Stomach (tissue), 19 donors: ENCODE measurements at places on chromosomes 3 and 15. TPM values are rescaled to one million over a fixed set of nuclear protein-coding genes. Genes with fewer than 3 reads are reported as not detected.

KLHL6 gene
- total RNA-seq, result 0.58 TPM

CLSTN2 gene
- 1.8 TPM for total RNA-seq

EPHB1 gene
- total RNA-seq, result 1.3 TPM

ECE2 gene
- 2.9 TPM for total RNA-seq

LRRC34 gene
- not detected for total RNA-seq

TMED3 gene
- total RNA-seq, result 250 TPM

PLSCR4 gene
- total RNA-seq, result 62.2 TPM

COL7A1 gene
- 1.8 TPM for total RNA-seq

IMPG2 gene
- total RNA-seq, result 0.73 TPM

CPLX3 gene
- not detected for total RNA-seq

EIF1B gene
- total RNA-seq, result 2.6 TPM

NDN gene
- 23.8 TPM for total RNA-seq

DNA sequence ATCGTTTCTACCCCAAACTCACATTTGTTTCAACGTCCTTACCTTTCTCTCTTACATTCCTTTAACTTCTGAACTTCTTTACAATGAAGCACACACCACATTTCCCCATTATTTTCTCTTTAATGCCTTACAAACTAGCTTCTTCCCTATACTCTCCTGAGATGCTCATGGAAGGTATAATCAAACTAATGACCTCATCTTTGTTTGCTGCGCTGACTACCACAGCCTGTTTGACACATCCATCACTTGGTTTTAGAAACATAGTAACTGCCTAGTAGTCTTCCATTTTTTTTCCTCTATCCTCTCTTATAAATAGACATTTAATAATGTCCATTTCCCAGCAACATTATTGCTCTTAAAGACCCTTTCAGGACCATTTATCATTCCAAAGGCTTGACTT is 230.5 kb upstream of the LRTM1 start:
- no peak for DNase-seq

GRCh38 chr15:36810656-36811449 is 231.4 kb downstream of the CDIN1 start:
- DNase-seq, result no peak

GRCh38 chr3:171606151-171606751 is 146.0 kb upstream of the TNIK start:
- DNase-seq, result no peak

DNA sequence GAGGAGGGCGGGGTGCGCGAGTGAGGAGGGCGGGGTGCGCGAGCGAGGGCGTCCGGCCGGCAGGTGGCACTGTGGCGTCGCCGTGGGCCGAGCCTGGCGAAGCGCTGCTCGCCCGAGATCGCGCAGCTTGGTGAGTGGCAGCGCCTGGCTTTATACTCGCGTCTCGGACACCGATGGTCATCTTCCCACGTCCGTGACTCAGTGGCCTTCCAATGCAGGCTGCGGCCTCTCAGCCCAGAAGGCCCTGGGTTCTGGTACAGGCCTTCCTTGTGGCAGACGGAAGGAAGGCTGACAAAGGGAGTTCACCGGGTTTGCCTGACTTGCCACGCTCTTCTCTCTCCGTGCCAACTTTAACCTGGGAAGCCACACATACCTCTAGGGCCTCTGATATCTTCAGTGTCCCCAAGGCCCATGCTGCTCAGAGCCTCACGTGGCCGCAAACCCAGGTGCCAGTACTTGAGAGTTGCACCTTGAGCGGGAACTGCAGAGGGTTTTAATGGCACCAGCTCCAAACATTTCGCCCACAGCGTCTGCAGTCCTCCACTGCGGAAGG is 195.3 kb upstream of the LYSMD4 start:
- DNase-seq, result peak; percentile 86

- DNase-seq, result no peak
Measured at GRCh38 chr3:9301798-9302197, 52.4 kb upstream of the SRGAP3 start.

DNA sequence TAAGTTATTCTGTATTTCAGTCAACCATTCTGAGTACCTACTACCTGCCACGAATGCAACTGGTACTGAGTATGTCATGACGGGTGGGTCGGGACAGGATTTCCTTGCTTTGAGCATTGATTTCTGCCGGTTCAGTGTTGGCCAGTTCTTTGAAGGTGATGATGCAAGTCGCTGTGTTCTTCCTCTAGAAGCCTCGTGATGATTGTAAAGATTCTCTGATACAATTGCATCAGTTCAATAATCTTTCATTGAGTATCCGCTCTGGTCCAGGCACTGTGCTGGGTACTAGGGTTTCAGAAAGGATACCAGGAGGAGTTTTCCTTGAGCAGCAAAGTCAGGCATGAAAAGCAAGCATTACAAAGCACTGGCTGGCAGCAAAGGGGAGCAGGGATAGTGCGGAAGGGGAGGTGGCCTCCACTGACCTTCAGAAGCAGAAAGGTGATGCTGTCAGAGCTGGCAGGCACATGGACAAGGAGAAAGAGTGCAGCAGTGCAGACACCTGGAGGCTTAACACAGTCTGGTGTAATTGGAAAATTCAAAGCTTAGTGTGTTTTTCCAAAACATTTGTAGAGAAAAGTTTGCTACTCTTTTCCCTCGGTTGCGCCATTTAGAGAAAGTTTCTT is 100.1 kb downstream of the RPL39L start:
- no peak for DNase-seq

GRCh38 chr15:92810418-92811138 is 89.5 kb upstream of the CHD2 start:
- no peak for DNase-seq

DNA sequence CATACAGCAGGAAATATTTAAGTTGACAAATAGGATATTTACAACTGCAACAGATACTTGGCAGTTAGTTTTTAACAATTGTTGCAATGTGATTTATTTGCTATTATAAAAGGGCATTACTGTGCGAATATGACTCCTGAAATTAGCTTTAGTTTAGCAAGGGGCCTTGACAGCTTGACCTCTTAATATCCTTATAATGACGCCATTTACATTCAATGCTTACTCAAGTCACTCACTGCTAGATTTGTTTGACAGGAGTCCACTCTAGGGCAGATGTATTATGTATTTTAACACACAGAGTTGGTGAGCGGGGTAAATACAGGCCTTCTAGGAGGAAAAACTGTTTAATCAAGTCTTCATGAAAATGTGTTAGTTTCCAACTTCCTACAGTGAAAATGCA is 58.1 kb upstream of the C15orf61 start:
- peak; percentile 36 for DNase-seq

- DNase-seq, result no peak
Measured at GRCh38 chr3:61648481-61648880, 87.1 kb downstream of the PTPRG start.

GRCh38 chr3:191721390-191721861 is 260.5 kb downstream of the PYDC2 start:
- DNase-seq, result no peak

DNA sequence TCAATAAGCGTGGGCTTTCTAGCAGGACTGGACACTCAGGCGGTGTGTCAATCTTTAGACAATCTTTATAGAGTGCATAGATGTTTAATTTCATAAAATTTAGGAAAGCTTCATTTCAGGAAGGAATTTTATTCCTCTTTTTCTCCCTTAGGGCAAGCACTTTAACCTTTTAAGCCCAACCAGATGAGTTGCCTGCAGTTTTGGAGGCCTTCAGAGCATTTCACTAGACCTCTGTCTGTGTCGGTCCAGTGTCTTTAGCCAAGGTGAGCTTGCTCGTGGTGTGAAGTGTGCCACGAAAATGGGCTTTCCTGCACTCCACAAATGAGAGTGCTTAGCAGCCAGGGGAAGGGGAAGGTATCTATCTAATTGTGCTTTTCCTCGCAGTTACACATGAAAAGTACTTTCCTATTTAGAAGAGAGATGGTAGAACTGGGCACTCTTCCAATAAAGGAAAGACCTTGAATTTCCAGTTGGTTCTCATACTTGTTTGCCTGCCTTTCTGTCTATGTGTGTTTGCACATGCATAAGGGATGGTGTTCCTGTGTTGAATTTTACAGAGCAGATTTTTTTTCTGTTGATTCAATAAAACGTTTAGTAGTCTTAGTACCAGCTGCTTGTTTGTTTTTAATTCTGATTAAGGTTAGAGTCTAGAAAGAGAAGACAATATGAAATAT is 53.6 kb downstream of the FEZF2 start:
- DNase-seq, result no peak

- DNase-seq, result peak; percentile 75
Measured at GRCh38 chr3:69212411-69213160, 90.2 kb upstream of the LMOD3 start.

DNA sequence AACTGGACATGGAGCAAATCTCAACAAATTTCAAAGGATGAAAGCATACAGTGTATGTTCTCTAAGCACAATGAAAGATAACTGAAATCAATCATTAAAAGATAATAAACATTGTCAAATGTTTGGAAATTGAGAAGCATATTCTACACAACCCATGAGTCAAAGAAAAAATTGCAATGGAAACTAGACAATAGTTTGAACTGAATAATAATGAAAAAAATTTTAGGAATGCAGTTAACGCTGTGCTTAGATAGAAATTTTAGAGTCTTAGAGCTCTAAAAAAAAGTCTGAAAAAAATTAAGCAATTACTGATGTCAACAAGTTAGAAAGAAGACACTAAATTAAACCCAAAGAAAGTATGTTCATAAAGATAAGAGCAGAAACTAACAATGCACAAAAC is 15.5 kb downstream of the RABL3 start:
- no peak for DNase-seq

DNA sequence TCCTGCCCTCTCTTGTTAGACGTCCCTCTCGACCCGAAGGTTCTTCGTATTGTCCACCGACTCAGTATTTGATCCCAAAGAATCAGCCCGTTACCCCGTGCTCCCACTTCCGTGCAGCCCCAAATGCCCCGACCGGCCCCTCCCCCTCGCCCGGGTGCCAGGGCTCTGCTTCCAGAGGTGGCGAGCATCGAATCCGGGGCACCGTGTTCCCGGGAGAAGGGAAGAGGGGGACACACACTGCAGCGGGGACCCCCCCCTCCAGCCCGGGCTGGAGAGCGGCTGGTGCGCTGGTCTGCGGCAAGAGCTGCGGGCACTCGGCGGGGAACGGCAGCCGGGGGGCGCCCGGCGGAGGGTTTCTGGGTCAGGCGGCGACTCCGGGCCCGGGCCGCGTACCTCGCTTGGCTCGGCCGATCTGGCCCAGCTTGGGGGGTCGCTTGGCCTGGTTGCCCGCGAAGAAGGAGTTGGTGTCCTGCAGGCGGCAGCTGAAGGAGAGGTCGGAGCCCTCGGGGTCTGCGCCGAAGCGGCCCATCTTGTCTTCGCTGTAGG is 556 bp downstream of the CAMK2N2 start:
- DNase-seq, result peak; percentile 24

GRCh38 chr3:34675383-34676120 is 877.1 kb downstream of the PDCD6IP start:
- no peak for DNase-seq

GRCh38 chr15:34119291-34119690 is 17.4 kb downstream of the PGBD4 start:
- no peak for DNase-seq
